ENCODE measurements at places on chromosomes 2 and 18.

DNA sequence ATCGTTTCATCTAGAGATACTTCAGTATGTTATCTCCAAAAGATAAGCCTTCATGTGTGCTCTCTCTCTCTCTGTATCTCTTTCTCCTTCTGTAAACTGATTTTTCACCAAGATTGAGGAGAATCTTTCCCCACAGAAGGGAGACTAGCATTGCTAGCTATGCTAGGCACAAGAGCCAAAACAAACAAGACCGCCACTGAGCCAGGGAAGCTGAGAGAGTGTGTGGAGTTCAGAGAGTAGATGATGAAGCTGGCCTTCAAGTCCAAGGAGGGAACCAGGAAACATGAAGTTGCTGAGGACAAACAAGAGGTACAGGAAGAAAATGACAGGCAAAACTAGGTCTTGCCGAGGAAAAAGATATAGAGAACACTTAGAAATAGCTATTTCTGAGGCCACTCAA is 23.4 kb downstream of the DAPL1 start:
- DNase-seq: no peak

DNA sequence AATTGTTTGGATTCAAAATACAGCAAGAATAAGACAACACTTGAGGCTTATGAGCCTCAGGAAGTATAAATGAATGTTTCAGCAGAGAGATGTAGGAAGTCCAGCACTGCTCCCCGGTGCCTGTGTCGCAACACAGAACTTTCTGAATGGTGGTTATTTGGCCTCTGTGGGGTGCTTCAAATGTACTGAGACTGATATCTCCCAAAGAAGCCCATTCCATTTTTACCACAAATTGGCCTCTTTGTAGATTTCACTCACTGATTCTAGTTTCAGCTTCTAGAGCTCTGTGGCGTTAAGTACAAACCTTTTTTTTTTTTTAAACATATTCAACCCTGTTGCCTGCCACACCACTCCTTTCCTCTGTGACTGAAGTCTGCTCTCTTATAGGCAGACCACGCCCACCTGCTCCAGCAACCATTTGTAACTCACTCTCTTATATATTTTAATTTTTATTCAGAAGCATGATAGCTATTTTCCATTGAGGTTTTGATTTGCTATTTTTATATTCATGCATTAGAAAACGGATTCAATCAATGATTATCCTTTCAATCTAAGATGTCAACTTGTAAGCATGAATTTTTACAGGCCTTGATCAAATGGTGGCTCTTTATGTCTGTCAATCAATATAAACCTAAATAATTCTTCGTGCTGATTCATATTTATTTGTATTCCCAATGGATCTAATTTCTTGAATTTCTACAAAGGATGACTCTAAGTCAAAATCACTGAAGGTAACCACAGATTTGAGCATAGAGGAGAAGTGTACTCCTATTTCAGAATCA is 277.1 kb upstream of the CCDC68 start:
- DNase-seq: no peak

- DNase-seq: no peak
These were observed 83.3 kb downstream of the SP3 start for GRCh38 chr2:173881886-173882285.

DNA sequence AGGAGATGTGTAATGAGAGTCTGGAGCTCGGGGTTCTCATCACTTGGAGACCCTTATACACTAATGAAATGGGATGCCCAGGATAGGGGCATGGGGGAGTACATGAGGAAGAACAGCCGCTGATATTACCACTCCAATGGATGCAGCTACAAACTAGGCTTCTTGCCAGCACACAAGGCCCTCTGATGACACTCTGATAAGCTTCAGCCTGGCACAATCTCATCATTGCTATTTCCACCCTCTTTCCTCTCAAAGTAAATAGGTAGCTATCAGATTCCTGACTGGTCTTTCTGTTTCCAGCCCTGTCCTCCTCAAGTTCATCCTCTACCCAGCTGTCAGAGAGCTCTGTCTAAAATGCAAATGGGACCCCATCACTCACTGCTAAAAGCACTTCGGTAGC is 103.0 kb downstream of the GPR39 start:
- DNase-seq: no peak

DNA sequence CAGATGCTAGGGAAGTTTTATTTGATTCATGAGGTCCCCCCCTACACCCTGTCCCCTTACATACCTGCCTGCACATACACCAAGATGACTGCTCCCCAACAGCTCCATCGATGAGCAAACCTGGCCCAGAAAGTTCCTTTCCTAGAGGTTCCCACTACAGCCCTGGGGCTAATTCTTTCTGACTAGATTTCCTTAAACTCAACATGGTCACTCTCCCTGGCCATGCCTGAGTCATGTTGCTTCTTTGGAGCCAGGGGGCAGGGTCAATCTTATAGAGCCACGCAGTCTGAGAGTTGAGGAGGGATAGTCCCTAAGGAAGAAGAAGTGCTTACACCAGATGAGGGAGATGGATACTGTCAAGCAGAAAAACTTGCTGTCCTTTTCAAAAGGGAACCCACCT is 67.7 kb upstream of the GLI2 start:
- no peak for DNase-seq

- DNase-seq: no peak
These were observed 193.2 kb upstream of the HNMT start for GRCh38 chr2:137771064-137771463.

- no peak for DNase-seq
These were observed 55.7 kb downstream of the TMEM18 start for GRCh38 chr2:621303-622099.

- no peak for DNase-seq
These were observed 42.1 kb upstream of the ARHGAP25 start for GRCh38 chr2:68692511-68692910.

- no peak for DNase-seq
These were observed 207.6 kb upstream of the SMIM21 start for GRCh38 chr18:75635096-75635495.

GRCh38 chr2:17000184-17000482 is 334.5 kb upstream of the CYRIA start:
- DNase-seq: no peak

GRCh38 chr18:9741406-9741792 is 33.3 kb downstream of the RAB31 start:
- DNase-seq: no peak

DNA sequence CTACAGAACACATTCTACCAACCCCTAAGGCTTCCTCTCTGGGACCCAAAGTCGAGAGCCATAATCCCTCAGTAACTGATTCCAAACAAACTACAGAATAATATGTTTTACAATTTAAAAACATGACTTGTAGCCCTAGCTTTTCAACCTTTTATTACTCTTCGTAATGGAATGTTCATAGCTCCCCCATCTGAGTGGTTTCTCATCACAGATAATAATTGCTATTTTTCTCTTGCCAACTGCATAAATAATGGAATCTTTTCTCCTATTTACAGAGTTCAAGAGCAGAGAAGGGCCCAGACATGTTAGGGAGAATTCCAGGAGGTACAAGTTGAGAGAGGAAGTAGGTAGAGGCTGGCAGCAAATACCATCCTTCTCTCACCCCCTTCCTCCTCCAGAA is 59.9 kb upstream of the CERS6 start:
- no peak for DNase-seq

GRCh38 chr2:62524293-62524941 is 18.4 kb upstream of the TMEM17 start:
- DNase-seq: no peak

DNA sequence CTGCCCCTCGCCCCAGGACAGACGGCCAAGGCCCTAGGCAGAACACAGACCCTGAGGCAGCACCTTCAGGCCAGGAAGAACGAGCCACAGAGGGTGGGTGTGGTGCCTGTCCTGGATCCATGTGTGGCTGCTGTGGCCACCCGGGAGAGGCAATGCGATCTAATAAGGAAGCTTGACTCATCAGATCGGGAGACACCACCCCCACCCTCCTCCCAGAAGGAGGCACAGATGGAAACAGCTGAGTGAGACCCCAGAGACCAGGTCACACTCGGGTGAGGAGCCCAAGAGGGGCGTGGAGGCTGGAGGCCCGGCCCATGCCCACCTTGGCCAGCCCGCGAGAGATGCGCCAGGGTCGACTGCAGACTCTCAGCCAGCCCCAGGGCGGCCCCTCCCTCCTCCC is 20.3 kb downstream of the KCNG2 start:
- no peak for DNase-seq

DNA sequence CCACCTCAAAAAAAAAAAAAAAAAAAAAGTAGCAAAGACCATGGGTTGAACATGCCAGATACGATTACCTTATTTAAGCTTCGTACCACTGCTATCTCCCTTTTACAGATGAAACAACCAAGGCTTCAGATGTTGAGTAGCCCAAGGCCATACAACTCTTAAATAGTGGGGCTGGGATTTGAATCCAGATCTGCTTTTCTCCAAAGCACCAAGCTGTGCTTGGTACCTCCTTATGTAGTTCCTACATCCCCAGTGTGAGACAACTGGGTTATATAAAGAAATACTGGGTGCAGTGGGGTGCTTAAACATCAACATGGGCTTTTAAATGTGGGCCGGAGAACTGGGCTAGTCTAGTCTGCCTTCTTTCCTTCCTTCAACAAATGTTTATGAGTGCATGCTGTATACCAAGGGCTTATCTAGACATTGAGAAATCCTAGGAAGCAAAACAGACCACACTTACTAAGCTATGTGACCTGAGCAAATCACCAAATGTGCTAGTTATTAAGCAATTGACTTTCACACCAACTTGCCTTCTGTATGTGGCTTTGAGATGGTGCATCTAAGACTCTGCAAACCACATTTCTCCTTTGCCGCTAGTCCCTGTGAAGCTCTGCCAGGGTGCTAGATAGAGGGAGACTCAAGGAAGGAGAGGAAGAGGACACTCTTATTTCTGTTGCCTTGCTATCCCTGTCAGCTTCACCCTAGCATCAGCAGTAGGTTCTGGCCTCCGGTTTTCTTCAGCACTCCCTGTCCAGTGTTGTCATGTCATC is 206.8 kb upstream of the FBXO11 start:
- no peak for DNase-seq

DNA sequence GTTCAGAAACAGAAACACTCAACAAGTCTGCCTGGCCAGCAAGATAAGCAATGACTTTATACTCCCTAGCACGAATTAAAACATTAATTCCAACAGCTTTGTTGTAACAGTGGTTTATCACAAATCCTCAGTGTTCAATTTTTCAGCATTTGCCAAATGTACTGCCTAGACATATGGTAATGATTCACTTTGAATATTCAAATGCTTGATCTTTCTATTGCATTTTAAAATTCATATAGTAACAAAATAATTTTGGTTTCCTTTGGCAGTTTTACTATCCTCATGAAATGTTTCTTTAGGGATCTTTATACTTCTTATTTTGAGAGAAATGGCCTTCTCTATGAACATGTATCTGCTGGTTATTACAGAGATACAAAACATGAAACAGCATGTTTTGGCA is 851.8 kb upstream of the NXPH2 start:
- no peak for DNase-seq

- no peak for DNase-seq
These were observed 7.8 kb upstream of the GAL3ST2 start for GRCh38 chr2:241768850-241769249.

- DNase-seq: no peak
These were observed 823 bp upstream of the RNU2-63P start for GRCh38 chr2:88016960-88017779.

DNA sequence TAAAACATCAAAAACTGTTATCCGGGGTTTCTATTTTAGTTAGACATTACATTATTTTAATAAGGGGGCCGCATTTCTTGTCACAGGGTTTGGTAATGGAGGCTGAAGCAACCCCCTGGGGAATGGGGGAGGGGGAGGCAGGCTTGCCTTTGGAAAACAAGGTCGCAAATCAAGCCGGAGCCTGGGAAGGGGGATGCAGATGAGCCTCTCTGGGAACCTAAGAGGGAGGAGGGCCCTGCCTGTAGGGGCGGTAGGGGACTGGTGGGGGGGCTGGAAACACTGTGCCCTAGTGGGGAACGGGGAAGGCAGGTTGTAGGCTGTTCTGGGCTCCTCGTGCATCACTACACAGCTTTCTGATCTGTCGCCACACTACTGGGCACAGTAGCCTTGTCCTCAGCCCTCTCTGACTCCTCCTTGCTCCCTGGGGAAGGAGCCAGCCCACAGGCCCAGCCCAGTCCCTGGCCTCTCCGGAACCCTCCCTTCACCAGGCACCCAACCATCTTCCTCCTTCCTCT is 170.2 kb upstream of the SMAD2 start:
- DNase-seq: no peak

DNA sequence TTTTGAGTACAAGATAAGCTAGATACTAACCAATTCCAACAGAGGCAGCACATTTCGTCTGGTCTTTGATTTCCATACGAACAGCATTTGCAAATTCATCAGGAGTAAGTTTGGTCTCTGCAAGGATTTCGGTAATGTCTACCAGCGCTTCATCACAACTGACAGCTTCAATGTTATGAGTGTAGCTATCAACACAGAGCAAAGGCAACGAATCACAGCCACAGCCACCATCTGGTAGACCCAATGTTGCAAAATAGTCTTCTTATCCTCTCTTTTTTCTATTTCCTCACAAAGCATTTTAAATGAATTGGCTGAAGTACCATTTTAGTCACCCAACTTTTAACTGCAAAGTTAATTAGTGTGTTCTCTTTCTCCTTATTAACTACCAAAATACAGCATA is 68.3 kb downstream of the REV1 start:
- DNase-seq: no peak

GRCh38 chr2:155320236-155320635 is 621.7 kb downstream of the KCNJ3 start:
- DNase-seq: no peak

GRCh38 chr2:96668771-96669170 is 26.2 kb downstream of the FER1L5 start:
- no peak for DNase-seq

GRCh38 chr2:135870571-135870970 is 5.7 kb downstream of the MCM6 start:
- DNase-seq: no peak

GRCh38 chr18:26227051-26227670 is 916 bp downstream of the TAF4B start:
- no peak for DNase-seq

DNA sequence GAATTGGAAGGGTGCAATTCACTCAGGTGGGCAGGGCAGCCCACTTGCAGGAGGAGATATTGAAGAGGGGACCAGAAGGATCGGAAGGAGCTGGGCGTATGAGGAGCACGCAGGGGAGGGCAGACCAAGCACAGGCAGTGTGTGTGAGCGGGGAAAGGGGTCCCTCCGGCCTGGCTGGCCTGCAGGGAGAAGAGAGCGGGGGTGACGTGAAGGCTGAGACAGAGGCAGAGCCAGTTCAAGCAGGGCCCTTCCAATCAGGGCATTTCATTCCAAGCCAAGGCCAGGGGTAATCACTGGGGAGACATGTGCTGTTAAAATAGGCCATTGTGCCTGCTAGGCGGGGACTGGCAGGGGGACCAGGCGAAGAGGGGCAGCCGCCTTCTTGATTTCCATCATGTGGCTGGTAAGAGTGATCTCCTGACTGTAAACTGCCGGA is 62.2 kb downstream of the ACKR3 start:
- no peak for DNase-seq

GRCh38 chr2:71226096-71226964 is 573 bp downstream of the PAIP2B start:
- DNase-seq: no peak

DNA sequence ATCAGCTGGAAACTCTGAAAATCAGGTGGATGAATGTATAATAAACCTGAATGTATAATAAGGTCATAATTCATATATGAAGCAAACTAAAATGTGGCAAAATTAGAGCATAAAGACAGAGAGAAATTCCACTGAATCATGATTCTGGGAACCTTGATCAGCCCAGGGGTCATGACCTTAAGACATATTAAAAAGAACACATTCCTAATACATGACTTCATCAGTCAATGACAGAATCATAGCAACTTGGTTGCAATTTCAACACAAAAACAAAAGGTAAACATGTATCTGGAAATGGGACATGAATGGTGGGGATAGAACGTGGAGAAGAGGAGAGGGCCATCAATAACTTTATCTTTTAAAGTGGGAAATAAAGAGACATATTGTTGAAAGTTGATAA is 17.6 kb downstream of the AFF3 start:
- DNase-seq: no peak

All from stimulated activated CD8-positive, alpha-beta memory T cell treated with anti-CD3 and anti-CD28 coated beads, Interleukin-15, amount 100 ng/mL, for 1 hour (primary cell).